Fibroblast of upper back skin (primary cell): ENCODE measurements at places on chromosomes 12 and 14.

- DNase-seq: no peak
Measured at GRCh38 chr12:57869298-57869926, 22.9 kb upstream of the CTDSP2 start.

GRCh38 chr12:4819654-4820053 is 90.1 kb upstream of the KCNA1 start:
- no peak for DNase-seq

GRCh38 chr12:4809449-4810218 is 89.4 kb downstream of the GALNT8 start:
- DNase-seq: no peak

GRCh38 chr12:84843593-84844144 is 68.9 kb downstream of the SLC6A15 start:
- DNase-seq: no peak
